Psoas muscle (tissue), 8 donors: ENCODE measurements at places on chromosomes 7 and 10. TPM values are rescaled to one million over a fixed set of nuclear protein-coding genes. Genes with fewer than 3 reads are reported as not detected.

The SFXN3 gene
- polyA plus RNA-seq: 3.2 TPM

The LIPF gene
- polyA plus RNA-seq: 0.74 TPM

The PLPP4 gene
- polyA plus RNA-seq: not detected

The NXPH1 gene
- not detected for polyA plus RNA-seq

The MYL10 gene
- 4.4 TPM for polyA plus RNA-seq

The CAPZA2 gene
- polyA plus RNA-seq: 83.0 TPM

The ZNF22 gene
- polyA plus RNA-seq: 5.9 TPM

The CTAGE4 gene
- not detected for polyA plus RNA-seq

The SLC13A1 gene
- not detected for polyA plus RNA-seq

The GJD4 gene
- not detected for polyA plus RNA-seq

The TLX1 gene
- polyA plus RNA-seq: not detected

The C10orf143 gene
- 3.3 TPM for polyA plus RNA-seq

The CFAP69 gene
- polyA plus RNA-seq: 0.55 TPM

The MYOF gene
- 2.1 TPM for polyA plus RNA-seq
